HT1080 (cell line): ENCODE measurements at places on chromosomes 6 and 20.

- DNase-seq = no peak
Observed at GRCh38 chr6:128230267-128230989, 290.0 kb downstream of the PTPRK start.

DNA sequence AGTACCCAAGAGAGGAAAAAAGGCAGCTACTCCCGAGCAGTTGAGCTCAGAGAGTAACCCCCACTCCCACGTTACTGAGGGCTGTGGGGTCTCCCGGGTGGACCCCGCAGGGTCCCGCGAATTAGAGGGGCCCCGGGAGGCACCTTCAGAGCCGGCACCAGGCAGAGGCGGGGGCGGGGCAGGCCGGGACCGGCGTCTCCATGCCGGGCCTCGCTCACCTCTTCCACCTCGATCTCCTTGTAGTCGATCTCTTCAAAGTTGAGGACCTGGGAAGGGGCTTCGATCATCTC is 381 bp downstream of the MAP3K7 start:
- DNase-seq = no peak

DNA sequence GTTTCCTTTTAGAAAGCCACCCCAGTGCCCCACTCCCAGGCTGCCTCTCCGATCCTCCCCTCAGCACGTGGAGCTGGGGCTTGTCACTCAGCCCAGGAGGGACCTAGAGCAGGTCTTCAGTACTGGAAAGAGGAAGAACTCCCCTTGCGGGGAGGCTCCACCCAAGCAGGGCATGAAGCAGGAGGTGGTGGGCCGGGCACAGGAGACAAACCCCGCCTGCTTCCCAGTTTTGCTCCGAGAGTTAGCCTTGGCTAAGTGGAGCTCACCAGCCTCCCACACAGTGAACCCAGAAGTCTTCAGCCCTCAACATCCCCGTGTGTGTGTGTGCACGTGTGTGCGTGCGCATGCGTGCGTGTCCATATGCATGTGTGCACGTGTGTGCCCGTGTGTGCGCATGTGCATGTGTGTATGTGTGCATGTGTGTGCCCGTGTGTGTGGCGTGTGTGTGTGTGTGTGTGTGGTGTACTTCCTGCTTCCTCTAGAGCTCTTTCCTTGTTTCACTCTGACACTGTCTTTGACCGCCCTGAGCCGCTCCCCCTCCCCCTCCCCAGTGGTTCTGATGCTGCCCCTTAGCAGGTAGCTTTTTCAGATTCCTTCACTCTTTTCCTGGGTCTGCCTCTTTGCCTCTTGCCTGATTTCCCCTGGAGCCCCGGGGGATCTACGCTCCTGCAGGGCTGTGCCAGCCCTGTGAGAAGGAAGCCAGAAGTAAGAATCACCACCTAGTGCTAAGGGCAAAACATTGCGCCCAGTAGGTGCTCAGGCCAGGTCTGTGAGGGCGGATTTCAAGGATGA is 239.8 kb downstream of the CDC5L start:
- DNase-seq = no peak

- no peak for DNase-seq
Observed at GRCh38 chr6:156832231-156832647, 55.1 kb downstream of the ARID1B start.

DNA sequence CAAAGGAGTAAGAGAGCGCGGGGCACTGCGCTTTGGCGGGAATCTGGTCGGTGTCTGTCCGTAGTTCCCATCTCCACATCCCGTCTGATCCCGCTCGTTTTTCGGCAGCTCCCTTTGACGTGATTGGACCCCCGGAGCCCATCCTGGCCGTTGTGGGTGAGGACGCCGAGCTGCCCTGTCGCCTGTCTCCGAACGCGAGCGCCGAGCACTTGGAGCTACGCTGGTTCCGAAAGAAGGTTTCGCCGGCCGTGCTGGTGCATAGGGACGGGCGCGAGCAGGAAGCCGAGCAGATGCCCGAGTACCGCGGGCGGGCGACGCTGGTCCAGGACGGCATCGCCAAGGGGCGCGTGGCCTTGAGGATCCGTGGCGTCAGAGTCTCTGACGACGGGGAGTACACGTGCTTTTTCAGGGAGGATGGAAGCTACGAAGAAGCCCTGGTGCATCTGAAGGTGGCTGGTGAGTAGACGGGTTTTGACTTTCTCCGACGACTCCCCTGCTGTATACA is 1.4 kb downstream of the BTN1A1 start:
- no peak for DNase-seq

DNA sequence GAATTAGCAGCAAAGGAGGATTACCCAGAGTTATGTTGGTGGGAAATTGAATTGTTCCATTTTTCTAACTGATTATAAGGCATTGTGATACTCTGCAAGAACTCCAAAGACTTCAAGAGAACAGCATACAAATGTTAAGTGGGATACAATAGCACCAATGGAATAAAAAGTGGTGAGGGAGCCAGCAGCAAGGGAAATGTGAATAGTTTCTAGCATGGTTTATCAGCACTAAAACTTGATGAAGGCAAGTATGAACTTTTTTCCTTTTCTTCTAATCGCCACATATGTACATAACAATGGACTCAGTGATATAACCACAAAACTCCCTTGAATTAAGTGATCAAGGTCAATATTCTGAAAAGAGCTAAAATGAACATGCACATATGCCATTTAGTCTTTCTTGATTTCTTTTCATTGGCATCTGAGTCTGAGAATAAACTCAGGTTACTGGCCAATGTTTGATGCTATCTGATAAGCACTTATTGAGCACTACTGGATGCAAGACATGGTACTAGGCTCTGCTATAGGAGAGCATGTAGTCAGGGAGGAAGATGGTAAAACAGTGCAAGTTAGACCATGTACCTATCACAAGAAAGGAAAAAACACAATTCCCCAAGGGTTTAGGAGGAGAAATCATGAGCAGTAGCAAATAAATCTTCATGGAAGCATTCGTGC is 36.6 kb upstream of the NOX3 start:
- DNase-seq = no peak

DNA sequence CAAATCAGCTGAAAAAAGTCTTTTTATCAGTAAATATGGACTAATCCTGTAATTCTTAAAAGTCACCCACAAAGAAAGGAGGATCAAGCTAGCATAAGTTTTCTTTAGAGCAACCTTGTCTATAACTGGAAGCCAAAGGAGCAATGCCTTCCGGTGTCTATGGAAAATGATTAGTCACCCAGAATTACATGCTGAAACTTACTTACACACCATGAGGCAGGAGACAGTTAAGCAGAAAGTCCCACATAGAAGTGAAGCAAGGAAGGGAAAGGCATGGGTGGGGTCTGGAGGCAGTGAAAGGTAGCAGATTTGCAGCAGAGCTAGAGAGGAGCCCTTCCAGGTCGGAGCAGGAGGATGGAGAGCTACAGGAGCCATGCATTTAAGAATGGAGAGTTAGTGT is 153.7 kb upstream of the RIPOR2 start:
- peak; percentile 41 for DNase-seq

DNA sequence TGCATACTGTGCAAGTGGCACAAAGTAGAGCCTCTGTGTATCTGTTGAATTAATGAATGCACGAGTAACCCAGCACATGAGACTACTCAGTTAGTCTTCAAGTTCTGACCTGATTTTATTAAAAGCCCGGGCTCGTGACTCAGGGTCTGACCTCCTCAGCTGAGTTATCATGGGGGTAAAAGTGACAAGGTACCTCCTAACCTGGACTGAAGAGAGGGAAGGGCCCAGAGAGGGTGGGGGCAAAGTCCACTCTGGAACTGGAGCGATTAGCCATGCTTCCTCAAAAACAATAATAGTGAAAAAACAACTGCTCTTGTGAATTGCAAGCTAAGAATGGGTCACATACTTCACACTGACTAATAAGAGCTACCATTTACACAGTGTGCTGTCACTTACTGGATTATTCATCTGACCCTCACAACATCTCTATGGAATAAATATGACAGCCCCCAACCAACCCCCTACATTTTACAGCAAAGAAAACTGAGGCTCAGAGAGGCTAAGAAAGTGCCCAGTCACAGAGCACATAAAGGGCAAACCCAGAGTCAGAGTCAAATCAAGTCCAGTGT is 26.7 kb downstream of the TRERF1 start:
- DNase-seq = no peak

DNA sequence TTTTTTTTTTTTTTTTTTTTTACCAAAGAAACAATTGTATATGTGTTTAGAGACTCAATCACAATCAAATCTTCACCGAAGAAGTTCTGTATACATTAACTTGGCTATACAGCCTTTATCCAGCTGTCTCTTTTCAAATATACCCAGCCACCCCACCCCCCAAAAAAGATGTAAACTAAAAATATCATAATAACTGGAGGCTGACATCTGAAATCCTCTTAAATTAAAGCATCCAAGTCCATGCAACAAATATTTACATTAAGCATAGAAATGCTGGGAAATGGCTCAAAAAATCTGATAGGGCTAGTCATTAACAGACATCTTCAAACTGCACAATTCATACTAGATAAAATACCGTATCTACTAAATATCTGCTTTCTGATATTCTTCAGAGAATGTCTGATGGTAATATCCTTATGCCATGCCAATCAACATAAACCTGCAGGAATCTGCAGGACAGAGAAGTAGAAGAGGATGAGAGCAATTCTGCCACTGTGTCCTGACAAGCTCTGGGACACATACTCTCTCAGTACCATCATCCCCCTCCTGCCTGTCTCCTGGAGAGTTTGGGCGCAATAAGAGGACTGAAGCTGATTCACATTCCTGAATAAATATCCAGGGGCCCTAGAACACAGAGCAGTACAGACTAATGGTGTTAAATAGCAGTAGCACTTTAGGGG is 152.4 kb downstream of the KIF6 start:
- no peak for DNase-seq

- no peak for DNase-seq
Observed at GRCh38 chr6:169501777-169502313, 200.0 kb downstream of the WDR27 start.

DNA sequence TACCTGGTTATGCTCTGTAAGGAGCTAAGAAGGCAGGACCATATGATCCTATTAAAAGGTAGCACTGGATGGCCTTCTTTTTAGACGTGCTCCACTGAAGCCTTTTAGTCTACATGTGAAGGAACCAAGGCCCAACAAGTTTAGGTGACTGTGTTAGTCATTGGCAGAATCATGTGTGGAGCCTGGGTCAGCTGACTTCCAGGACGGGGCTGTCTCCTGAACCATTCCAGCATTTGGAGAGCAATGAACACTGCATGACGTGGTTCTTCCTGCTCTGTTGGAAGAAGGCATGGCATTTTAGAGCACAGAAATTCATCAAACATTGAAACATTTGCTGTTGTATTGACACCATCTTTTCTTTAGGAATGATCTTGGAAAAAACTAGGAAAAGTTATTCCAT is 87.8 kb upstream of the TIAM2 start:
- DNase-seq = peak; percentile 6

GRCh38 chr6:120354452-120355098 is 979.7 kb downstream of the TBC1D32 start:
- DNase-seq = peak; percentile 89

GRCh38 chr20:22819112-22819511 is 216.0 kb upstream of the SSTR4 start:
- no peak for DNase-seq

DNA sequence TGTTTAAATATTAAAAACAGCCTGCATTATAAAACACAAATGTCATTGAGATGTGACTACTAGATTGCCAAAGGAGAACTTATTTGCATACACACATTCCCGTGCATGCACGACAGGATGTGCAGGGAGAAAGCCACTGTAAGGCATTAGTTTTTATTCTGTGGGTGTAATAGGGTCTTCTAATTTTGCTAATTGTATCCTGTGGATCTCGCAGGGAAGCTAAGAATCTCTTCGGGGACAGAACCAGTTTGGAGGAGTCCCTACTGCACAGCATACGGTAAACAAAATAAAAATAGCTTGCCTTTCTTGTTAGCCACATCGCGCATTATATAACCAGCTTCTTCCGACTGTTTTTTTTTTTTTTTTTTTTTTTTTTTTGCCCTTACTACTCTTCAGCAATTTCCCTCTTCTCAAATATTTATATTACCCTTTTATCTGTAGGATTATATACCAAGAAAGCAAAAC is 2.0 kb downstream of the ATXN1 start:
- DNase-seq = no peak

DNA sequence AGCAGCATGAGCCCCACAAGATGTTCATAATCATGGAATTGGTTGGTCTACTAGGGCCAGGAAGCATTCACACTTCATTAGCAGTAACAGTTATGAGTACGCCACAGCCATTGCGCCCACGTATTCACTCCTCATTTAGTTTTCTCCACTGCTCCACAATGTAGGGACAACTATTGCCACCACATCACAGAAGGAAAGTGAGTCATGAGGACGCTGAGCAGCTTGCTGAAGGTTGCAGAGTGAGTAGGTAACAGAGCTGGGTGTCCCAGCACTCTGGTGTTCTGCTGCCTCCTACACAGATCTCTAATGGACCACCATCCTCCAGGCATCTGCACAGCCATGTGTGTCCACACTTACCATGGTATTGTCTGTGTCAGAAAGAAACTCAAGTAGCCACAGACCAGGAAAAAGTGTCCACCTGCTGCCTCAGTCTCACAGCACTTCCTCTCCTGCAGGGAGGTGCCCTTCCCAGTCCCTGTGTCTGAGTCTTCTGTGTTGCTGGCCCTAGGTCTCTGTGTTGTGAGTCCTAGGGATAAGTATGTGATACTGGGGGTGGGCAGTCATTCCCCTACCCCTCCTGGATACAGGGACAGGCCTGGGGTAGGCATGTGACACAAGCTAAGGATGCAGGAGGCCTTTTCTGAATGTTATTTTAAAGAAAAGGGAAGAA is 103.9 kb downstream of the TTLL2 start:
- DNase-seq = no peak

DNA sequence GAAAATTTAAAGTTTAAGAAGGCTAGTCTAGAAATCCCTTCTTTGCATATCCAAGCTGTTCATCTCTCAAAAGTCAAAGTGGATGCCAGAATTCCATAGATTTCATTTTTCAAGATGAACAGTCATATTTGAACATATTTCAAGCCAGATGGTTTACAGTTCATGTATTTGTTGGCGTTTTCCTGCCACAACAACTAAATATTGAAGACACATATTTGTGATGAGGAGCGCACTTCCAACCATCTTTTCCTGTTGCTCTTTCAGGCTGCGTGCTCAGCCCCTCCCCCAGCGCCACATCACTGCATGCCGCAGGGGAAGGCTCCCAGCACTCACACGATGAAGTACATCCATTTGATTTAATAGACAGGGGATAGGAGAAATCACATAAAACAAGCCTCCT is 5.9 kb upstream of the NOX3 start:
- DNase-seq = no peak

DNA sequence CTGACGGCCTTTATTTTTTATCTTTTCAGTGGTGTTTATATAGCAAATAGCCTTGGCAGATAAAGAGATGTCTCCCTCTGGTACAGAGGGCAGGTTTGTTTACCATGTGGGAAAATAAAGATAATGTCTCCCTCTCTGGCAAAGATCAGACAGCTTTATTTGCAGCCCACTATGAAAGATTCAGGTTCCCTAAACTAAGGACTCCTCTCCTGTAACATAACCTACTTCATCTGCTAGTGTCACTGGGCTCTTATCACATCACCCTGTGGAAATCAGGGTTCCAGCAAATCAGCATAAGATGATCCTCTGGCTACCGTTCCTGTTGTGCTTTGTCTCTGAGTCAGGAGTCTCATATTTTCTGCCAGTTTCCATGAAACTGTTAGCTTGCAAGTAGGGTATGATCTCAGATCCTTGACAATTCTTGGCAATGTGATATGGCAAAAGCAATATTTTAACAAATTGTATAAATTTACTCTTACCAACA is 3.1 kb downstream of the FBXL4 start:
- DNase-seq = no peak
